ENCODE measurements at places on chromosomes 1 and 21.
A peak's percentile ranks its signal among the peaks of the same experiment; 100 is the strongest.

DNA sequence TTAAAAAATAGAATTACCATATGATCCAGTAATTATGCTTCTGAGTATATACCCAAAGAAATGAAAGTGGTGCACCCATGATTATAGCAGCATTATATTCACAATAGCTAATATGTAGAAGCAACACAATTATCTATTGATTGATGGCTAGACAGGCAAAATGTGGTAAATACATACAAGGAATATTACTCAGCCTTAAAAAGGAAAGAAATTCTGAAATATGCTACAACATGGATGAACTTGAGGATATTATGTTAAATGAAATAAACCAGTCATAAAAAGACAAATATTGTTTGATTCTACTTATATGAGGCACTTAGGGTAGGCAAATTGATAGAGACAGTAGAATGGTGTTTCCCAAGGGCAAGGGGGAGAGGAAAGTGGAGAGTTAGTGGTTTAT, 80.8 kb downstream of the MAP3K7CL start:
- no peak for DNase-seq

GRCh38 chr1:25343872-25344271, 5.7 kb downstream of the TMEM50A start:
- peak; percentile 96 for DNase-seq

- peak; percentile 17 for DNase-seq
These were observed 2.1 kb upstream of the IPP start for GRCh38 chr1:45752441-45753052.

GRCh38 chr1:19559641-19560040, 74.3 kb upstream of the CAPZB start:
- DNase-seq, result peak; percentile 26

DNA sequence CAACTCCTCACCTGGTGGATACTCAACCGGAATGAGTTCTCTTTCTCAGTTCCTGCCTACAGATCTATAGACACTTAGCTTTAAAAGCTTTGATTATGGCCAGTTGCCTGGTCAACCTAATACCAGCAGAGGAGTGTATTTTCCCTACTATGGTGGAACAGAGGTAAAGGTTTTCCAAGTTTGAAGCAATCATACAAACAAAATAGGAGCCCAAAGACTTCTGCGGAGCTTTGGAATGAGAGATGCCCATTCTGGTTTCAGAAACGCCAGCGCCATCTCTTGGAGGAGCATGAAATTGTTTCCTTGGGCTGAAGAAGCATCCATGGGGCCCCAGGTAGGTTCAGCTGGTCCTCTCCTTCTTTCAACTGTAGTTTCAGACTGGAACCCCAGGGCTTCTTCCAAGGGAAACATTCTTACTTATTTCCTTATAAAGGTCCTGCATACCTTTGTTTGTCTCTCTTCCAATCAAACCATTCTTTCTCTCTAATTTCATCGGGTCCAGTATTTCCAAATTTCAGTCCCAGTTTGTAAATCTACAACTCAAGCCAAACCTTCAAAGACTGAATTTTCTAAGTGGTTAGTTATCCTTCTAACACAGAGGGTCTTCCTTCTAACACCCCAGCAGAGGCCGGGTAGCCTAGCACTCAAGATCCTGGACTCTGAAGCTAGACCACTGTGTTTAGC, 95.9 kb downstream of the KCNJ15 start:
- DNase-seq, result peak; percentile 90
